NCI-H510A (cell line): ENCODE measurements at places on chromosomes 6 and 20.

DNA sequence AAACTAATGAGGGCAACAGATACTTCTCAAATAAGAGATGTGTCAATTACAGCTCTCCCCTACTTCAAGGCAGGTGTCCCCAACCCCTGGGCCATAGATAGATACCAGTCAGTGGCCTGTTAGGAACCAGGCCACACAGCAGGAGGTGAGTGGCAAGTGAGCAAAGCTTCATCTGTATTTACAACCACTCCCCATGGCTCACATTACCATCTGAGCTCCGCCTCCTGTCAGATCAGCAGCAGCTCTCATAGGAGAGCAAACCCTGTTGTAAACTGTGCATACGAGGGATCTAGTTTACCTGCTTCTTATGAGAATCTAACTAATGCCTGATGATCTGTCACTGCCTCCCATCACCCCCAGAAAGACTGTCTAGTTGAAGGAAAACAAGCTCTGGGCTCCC, 422.1 kb downstream of the GJA1 start:
- DNase-seq = no peak

GRCh38 chr6:168683621-168684020, 242.6 kb downstream of the SMOC2 start:
- no peak for DNase-seq

- no peak for DNase-seq
These were observed 700.5 kb downstream of the TENT5A start for GRCh38 chr6:81051952-81052351.

DNA sequence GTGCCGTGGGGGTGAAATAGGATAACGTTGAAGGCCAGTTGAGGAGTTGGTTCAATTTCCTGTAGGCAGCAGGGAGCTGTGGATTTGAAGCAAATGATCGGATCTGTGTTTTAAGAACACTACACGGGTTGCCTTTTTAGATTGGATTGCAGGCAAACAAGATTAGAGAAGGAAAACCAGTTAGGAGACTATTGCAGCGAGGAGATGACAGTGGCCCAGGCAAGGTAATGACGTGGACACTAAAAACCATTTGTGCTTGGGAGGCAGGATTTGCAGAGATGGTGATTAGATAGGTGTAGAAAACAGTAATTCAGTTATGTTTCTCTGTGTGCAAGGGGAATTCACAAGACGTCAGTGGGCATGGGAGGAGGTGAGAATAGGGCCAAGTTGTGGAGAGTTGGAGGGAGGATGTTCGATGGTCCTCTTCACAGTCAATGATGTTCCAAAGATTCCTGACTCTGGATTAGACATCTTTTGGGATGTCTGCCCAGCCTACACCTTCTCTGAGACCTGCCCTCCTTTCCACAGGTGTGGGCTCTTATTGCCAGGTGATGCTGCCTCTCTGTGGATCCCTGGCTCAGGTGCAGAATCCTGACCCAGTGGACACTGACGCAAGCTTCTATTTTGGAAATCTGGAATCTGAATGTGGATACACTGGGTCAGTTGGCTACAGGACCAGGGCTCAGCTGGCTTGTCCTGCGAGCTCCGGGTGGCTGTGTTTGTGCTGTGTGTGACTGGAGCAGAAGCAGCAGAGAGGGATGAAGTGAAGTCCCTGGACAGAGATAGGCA, 54.2 kb downstream of the TFAP2C start:
- DNase-seq = no peak

DNA sequence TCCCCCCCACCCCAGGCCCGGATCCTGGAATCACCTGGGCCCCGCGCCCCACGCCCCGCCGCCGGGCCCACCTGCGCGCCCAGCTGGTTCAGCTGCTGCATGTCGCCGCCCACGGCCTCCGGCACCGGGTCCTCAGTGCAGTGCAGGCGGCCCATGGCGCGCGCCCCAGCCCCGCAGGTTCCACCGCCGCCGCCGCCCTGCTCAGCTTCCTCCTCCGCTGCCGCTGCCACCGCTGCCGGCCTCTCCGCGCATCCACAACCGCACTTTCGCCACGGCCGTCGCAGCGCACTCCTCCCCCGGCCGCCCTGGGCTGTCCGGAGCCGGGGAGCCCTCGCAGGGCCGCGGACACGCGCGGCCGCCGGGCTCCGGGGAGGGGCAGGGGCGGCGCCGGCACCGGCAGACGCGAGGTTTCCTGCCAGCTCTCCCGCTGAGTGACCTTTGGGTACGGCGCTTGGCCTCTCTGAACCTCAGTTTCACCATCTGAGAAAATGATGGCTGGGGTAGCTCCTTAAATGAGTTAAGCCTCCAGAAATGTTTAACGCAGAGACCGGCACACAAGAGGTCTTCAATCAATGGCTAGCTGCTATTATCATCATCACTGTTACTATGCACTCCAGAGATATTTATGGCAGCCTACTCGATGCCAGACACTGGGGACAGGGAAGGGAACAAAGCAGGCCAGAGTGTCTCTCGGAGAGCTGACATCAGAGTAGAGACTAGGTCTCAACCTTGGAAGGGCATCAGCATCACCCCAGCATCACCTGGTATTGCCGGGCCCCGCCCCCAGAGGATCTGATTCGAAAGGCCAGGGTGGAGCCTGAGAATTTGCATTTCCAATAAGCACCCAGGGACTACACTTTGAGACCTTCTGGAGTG, at the start of gene COMMD7:
TSS of gene COMMD7 (minus strand) at position 231 of the 876 bp plus-strand sequence. CDS start at position 155, 76 bp downstream.
- peak; percentile 81 for DNase-seq

DNA sequence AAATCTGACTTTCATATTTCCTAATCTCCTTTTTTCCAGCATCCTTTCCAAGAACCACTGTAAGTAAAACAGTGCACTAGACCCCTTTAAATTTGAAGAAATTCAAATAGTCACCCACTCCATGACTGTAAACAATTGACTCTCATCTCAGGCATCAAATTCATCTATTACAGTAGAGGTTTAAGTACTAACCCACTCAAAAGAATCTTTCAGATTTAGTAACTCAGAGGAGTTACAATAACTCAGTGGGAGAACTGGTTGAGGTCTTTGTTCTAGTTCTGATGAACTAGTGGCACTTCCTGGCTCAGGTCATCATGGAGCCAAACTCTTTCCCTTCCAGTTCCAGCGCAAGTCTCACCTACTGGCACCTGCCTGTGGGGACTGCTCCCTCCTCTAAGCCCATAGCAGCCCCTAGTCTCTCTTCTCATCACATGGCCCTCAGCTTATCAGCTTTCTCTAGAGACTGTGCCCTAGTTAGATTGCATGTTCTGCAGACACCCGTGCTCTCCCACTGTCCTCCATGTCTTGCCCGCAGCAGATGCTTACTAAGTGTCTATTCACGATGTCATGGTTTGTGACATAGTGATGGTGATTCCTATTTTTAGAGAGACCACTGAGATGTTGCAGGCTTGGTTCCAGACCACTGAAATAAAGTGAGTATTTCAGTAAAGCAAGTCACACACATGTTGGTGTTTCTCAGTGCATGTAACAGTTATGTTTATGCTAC, 196.2 kb downstream of the TBC1D7 start:
- DNase-seq = no peak

DNA sequence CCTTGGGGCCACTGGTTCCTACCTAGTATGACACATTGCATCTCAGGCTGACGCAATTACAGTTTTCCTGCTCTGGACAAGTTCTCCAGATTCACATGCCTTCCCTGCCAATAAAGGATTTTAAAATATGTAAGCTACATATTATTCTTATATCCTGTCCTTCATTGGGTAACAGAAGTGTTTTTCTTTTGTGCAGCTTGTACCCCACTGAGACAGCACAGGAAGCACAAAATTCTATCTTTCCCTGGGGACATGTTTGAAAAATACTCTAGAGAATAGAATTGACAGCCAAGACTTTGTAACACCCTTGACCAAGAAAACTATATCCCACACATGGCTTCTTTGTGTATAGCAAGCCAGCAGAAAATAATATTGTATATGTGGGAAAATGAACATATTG, 456.8 kb downstream of the MAFB start:
- no peak for DNase-seq

GRCh38 chr6:133083248-133083967, 157.7 kb upstream of the EYA4 start:
- DNase-seq = no peak

GRCh38 chr20:51220293-51220706, 197.4 kb upstream of the KCNG1 start:
- DNase-seq = no peak

- peak; percentile 84 for DNase-seq
These were observed 67.6 kb downstream of the NUDT3 start for GRCh38 chr6:34324738-34325444.

GRCh38 chr20:15930311-15931305, 642.6 kb downstream of the KIF16B start:
- DNase-seq = peak; percentile 38

- peak; percentile 93 for DNase-seq
These were observed 863 bp upstream of the HMGN4 start for GRCh38 chr6:26537160-26537845.

- DNase-seq = no peak
These were observed 4.9 kb upstream of the PTK6 start for GRCh38 chr20:63542031-63542559.

DNA sequence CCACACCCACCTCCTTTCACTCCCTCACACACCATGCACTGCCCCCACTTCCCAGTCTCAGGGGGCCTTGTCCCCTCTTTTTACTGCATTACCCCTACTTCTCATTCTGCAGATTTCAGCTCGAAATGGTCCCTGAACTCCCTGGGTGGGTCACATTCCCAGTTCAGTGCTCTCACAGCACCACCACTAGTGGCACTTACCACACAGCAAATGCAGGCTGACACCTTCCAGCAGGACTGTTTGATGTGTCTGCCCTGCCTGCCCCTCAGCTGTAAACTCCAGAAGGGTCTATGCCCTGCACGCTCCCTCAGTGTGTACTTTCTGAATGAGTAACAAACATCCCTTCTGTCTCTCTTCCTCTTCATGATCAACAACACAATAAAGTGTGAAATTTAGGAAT, 4.0 kb downstream of the DYNLT1 start:
- DNase-seq = no peak

DNA sequence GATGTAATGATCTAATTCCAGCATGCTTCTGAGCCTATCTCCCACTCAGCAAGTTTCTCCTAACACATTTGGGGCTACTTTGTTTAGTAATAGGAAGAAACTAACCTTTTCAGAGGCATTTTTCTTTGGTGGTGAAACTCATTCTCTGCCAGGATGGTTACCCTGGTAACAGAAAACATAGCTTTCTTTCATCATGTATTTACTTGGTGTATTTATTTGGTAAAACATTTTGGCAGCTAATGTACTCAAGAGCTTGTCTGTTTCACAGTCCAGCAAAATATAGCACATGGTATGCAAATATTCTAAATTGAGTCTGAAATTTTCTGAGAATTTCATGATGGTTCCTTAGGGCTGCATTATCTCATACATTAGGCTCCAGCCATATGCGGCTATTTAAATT, 100.0 kb downstream of the SLC35B3 start:
- no peak for DNase-seq
